ENCODE measurements at places on chromosomes 5 and 9.

- peak; percentile 17 for DNase-seq
Observed at GRCh38 chr5:112270299-112271293, 148.5 kb downstream of the EPB41L4A start.

- peak; percentile 85 for DNase-seq
Observed at GRCh38 chr5:64587370-64587769, 81.6 kb downstream of the RGS7BP start.

DNA sequence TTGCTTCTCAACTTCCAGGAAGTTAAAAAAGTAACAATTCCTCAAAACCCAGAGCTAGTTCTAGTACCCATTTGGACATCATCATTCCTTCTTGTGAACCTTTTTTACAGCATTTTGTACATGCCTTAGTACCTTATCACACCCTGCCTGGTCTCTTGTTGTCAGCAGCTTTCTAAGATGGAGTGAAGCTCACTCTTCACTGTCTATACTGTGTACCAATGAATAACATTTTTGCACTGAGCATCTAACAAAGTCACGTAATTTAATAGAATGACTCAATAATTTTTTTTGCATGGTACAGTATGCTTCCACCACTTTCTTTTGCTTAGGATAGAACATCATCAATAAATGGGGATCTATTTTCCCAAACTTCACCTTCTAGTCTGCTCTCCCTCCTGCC, 29.8 kb downstream of the ALDH1A1 start:
- no peak for DNase-seq

GRCh38 chr5:36944607-36945225, 68.1 kb downstream of the NIPBL start:
- DNase-seq: peak; percentile 76

GRCh38 chr9:109329638-109330258, 8.9 kb upstream of the EPB41L4B start:
- peak; percentile 62 for DNase-seq

DNA sequence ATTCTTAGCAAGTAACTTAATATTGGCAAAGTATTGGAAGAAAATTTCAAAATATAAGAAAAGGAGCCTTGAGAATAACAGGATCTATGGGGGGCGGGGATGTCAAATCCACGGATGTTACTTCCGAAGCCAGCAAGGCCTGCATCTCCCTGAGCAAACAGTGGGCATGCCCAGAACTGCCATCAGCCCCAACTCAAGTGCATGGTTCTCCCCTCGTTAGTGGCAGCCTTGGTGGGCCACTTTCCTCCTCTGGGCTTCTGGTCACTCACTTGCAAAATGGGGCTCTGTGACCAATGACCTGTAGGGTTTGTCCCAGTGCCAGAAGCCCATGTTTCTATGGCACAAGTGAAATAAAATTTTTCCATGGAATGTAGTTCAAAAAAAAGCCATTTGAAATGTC, 27.2 kb upstream of the MED10 start:
- no peak for DNase-seq

DNA sequence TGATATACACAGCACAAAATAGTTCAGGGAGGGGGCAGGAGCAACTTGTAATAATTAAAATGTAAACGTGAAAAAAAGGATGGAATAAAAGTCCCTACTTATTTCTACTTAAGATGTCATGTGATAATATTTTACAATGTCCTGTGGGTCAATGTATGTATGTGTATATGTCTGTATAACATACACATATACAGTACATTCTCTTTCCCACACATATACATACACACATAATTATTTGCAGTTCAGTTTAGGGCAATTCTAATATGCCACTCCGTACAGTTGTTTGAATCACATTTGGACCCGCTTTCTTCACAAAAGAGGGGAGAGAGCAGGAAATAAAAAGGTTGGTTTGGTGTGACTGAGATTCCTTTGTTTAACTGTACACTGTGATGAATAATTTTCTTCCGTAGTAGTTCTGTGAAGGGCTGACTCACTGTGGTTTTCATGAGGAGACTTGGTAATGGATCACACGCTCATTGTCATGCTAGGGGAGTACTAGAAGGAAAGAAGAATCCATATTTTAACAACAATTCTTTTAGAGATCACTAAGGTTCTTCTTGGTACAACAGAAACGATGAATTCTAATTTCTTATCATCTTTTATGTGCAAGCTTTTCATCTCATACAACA, 26.2 kb upstream of the ACOT12 start:
- no peak for DNase-seq

GRCh38 chr5:41218929-41219657, 5.8 kb upstream of the C6 start:
- no peak for DNase-seq

DNA sequence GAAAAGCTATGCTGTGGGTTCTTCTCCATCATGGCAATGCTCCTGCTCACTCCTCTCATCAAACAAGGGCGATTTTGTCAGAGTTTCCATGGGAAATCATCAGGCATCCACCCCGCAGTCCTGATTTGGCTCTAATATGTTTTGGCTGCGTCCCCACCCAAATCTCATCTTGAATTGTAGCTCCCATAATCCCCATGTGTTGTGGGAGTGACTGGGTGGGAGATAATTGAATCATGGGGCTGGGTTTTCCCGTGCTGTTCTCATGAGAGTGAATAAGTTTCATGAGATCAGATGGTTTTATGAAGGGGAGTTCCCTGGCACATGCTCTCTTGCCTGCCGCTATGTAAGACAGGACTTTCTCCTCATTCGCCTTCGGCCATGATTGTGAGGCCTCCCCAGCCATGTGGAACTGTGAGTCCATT, 163.8 kb downstream of the GADD45G start:
- DNase-seq: no peak

DNA sequence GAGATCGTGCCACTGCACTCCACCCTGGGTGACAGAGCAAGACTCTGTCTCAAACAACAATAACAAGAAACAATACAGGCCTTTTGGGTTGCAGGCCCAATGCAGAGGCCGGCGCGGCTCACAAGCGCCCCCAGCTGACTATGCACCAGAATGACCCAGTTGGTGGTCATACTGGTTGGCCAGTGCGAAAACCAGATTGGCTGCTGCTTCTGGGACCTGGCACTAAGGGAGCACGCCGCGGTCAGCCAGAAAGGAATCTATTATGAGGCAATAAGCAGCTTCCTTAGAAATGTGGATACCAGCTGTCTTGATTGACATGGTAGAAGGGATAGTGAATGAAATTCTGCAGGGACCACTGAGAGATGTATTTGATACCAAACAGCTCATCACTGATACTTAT, 35.0 kb downstream of the RANBP17 start:
- DNase-seq: peak; percentile 14

- no peak for DNase-seq
Observed at GRCh38 chr5:92544036-92544435, 1037.0 kb downstream of the NR2F1-AS1 start.

DNA sequence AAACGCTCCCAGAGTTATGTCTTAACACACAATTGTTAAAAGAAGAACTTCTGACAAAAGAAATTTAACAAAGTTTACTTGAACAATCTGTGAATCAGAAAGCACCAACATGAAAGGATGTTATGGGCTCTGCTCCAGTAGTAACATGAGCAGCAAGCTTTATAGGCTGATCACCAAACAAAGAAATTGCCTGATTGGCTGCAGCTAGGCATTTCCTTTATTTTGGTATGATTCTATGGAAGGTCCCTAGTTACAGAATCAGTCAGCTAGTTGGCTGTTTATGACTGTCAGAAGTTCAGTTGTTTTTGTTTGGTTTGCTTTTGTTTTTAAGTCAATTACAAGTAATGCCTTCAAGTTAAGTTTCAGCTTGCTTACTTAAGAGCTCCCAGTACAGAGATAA, 102.4 kb upstream of the SMC2 start:
- peak; percentile 36 for DNase-seq

DNA sequence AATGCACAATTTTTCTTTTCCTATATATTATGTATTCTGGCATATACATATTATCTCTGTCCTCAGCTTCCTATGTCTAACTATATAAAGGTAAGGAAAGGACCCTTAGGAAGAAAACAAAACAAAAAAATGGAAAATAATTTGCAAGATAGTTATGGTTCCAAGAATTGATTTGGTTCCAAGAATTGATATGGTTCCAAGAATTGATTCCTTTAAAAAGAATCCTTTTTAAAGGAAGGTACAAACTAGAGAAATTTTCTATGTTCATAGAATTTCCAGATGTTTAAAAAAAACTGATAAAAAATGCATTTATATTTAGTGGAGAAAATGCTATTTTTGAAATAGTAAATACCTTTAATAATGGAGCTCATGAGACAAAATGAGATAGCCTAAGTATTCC, 12.1 kb downstream of the LYRM7 start:
- no peak for DNase-seq

DNA sequence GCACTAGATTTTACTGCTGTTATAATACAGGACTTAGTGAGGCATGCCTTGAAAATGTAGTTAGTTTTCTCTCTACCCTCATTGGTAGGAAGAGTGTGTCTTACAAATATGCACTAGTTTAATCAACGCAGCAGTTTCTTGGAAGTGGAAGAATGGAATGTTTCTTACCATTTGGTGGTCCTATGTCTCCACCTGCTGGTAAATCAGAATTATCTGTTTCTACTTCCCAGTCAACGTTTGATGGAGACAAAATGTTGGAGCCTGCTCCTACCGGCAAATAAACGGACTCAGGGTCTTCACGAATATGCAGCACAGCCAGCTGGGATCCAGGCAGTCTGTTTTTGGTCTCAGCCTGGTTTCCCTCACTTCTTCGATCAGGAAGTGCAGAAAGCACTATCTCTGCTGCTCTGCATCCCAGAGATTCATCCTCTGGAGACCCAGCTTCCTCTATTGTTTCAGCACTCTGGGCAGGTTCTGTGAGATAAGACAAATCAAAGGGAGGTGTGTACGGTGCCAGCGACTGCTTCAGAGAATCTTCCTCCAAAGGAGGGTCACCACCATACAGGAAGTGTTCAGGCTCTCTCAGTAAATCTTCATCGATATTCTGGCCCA, 59.5 kb upstream of the PCA3 start:
- peak; percentile 87 for DNase-seq

DNA sequence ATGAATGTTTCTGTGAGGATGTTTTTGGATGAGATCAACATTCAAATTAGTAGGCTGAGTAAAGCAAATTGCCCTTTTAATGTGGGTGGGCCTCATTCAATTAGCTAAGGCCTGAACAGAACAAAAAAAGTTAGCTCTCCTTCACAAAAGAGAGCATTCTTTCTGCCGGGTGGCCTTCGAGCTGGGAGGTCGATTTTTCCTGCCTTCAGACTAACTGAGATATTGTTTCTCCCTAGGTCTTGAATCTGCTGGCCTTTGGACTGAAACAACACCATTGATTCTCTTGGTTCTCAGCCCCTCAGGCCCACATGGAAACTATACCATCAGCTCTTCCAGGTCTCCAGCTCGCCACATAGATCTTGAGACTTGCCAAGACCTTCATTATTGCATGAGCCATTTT, 29.1 kb upstream of the FREM1 start:
- DNase-seq: no peak
